Frontal cortex (tissue), 4 donors: ENCODE measurements at places on chromosomes 3 and 15. TPM values are rescaled to one million over a fixed set of nuclear protein-coding genes. Genes with fewer than 3 reads are reported as not detected.

MAGEL2 gene
- 2.4 TPM for total RNA-seq

PSTPIP1 gene
- 0.41 TPM for total RNA-seq

STXBP5L gene
- total RNA-seq: 11.0 TPM

SPESP1 gene
- 4.5 TPM for total RNA-seq

CCDC71 gene
- total RNA-seq: 17.9 TPM

PPP1R14D gene
- not detected for total RNA-seq

SLC2A2 gene
- not detected for total RNA-seq

CPA3 gene
- total RNA-seq: not detected

GALNT15 gene
- total RNA-seq: 2.0 TPM

SLC9C1 gene
- total RNA-seq: 0.41 TPM

CCR8 gene
- total RNA-seq: not detected

MAN2C1 gene
- total RNA-seq: 58.7 TPM

GREM1 gene
- total RNA-seq: 2.4 TPM

CHRD gene
- total RNA-seq: 2.0 TPM

COLQ gene
- 1.6 TPM for total RNA-seq

EPHA3 gene
- total RNA-seq: 136 TPM

ACTRT3 gene
- 3.3 TPM for total RNA-seq

ACTR8 gene
- 57.5 TPM for total RNA-seq

CFAP100 gene
- total RNA-seq: 3.7 TPM

AGTR1 gene
- 0.41 TPM for total RNA-seq

MASP1 gene
- total RNA-seq: 22.8 TPM

RTP1 gene
- total RNA-seq: 0.41 TPM

MNS1 gene
- total RNA-seq: 1.2 TPM

ALG1L2 gene
- not detected for total RNA-seq

RAB6B gene
- 43.2 TPM for total RNA-seq

ROBO1 gene
- total RNA-seq: 296 TPM

HYKK gene
- 0.41 TPM for total RNA-seq

SCAANT1 gene
- not detected for total RNA-seq

RTP4 gene
- total RNA-seq: not detected

CCDC39 gene
- total RNA-seq: 0.82 TPM

RBP2 gene
- total RNA-seq: not detected

GOLGA6B gene
- total RNA-seq: not detected

DAZL gene
- total RNA-seq: not detected

ATP13A5 gene
- 0.41 TPM for total RNA-seq

WHAMM gene
- 4.9 TPM for total RNA-seq
